ENCODE measurements at places on chromosomes 3 and 15.

- DNase-seq, result no peak
Observed at GRCh38 chr3:142962520-142963233, 797 bp downstream of the PAQR9 start.

- DNase-seq, result no peak
Observed at GRCh38 chr3:107142786-107143575, 234.3 kb upstream of the CCDC54 start.

- DNase-seq, result no peak
Observed at GRCh38 chr3:59990915-59991314, 941.1 kb upstream of the CFAP20DC start.

GRCh38 chr3:194079702-194080172 lies 56.2 kb upstream of the HES1 start:
- no peak for DNase-seq

DNA sequence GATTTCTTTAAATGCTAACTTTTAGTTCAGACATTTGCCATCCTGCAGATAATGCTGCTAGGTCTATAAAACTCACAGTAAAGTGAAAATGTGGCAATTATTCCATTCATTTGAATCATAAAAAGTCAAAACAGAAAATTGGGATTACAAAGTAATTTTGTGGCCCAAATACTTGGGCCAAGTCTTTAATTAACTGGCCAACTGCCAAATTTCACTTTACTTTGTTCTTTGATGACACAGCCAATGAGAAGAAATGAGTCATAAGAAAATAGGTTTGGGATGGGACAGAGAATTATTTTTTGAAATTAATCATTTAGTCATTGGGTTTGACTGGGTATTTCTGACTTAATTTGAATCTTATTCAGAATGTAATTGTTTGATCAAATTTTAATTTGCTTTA lies 89.8 kb upstream of the SLC2A2 start:
- DNase-seq, result no peak

All from T follicular helper cell (primary cell).